ENCODE measurements at places on chromosomes 7 and 10.

DNA sequence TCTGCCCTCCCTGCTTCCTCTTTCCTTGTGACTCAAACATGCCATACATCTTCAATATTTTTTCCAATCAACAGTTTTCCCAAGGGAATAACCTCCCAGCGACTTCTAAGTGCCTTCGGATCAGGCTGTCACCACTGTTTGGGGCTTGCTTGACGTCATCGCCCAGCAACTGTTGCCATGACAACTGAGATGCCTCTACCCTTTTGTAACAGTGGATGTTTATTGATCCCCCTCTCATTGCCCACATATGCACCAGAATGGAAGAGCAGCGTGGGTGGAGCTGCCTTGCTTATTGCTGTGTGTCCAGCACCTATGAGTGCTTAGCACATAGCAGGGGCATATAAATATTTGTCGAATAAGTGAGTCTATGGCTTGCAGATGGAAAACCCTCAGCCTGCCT lies 14.4 kb downstream of the FFAR4 start:
- DNase-seq: no peak

- peak; percentile 96 for DNase-seq
These were observed 102.4 kb downstream of the CFTR start for GRCh38 chr7:117582219-117582704.

DNA sequence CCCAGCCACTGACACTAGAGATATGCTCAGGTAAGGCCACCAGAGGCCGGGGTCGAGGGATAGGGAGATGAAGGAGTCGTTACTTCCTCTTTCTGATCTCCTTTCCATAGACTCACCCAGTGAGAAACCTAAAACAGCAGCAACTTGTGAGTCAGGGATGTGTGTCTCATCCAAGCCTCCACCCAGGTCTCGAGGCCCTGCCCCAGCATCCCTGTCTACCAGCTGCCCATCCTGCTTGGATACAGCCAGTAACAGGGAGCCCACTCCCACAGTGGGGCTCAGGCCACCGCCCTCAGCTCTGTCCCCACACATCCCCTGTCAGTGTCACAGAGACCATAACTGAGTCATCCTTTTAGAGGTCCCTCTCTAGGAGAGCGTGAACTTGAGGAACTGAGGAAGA lies 49.6 kb upstream of the CHST15 start:
- no peak for DNase-seq

- no peak for DNase-seq
These were observed 139.1 kb upstream of the SORCS3 start for GRCh38 chr10:104501864-104502579.

All from non-pigmented ciliary epithelial cell (primary cell).